ENCODE measurements at places on chromosomes 16 and 17.

DNA sequence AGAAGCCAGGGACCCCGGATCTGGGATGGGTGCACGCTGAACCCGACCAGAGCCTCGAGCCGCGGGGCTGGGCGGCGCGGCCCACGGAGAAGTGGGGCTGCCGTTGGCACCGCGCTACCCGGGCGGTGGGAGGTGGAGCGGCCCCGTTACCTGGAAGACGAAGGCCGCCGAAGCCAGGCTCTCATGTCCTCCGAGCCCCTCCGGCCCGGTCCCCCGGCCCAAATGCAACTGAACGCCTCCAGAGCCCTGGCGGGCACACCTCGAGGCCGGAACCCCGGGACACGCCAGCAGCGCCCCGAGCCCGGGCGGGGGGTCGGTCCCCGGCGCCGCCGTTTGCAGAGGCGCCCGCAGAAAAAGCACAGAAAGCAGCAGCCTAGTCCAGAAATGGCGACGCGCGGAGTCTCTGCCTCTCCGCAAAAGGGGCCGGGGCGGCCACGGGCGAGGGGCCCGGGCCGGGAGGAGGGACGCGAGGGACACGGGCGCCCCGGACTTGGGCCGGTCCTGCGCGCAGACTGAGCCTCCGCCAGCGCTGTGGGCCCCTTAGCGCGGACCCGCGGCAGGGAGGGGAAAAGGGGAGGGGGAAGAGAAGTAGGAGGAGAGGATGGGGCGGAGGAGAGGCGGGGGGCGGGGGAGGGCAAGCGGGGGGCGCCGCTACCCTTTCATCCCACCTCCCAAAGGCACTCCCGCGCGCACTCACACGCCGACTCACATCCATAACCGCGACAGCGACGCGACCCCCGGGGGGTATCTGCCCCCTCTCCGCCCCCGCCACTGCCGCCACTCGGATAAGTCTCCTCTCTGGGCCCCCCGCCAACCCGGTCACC is 1.4 kb downstream of the AXIN2 start:
- no peak for DNase-seq

- DNase-seq = no peak
These were observed 4.8 kb downstream of the IGFALS start for GRCh38 chr16:1788708-1789100.

- DNase-seq = no peak
These were observed 147.8 kb downstream of the MSI2 start for GRCh38 chr17:57404073-57404472.

- DNase-seq = no peak
These were observed 27.9 kb downstream of the CDH11 start for GRCh38 chr16:65094009-65094408.

DNA sequence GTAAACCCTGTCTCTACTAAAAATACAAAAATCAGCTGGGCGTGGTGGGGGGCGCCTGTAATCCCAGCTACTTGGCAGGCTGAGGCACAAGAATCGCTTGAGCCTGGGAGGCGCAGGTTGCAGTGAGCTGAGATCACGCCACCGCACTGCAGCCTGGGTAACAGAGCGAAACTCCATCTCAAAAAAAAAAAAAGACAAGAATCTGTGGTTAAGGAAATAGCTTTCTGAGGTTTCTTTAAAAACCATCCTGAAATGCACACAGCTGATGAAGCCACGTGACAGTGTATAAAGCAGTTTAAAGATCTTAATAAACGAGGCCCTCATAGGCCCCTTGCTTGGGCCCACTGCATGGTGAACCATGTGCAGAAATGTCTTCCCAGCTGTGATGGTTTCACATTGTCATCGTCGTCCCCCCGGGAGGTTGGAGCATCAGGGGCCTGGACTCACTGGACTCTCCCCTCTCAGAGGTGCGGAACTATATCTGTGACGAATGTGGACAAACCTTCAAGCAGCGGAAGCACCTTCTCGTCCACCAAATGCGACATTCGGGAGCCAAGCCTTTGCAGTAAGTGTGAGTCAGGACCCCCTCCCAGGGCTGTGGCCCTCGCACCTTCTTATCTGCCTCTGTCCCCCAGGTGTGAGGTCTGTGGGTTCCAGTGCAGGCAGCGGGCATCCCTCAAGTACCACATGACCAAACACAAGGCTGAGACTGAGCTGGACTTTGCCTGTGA is 16.2 kb downstream of the ZNF276 start:
- no peak for DNase-seq

DNA sequence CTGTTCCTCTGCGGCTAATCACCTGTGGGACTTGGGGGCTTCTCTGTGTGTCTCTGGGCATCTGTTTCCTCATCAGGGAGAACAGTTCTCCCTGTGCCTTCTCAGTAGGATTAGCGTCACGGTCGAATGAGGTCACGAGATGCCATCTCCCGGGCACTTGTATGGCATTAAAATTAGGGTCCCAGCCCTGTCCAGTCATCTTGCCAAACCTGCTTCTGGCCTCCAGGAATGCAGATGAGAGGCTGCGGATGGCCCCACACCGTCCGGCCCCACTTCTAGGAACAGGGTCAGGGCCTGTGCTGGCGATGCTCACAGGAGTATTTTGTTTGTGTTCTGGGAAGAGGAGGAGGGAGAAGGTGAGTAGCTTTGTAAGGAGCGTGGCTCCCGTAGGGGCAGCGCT is 58.5 kb downstream of the OR1D5 start:
- no peak for DNase-seq

DNA sequence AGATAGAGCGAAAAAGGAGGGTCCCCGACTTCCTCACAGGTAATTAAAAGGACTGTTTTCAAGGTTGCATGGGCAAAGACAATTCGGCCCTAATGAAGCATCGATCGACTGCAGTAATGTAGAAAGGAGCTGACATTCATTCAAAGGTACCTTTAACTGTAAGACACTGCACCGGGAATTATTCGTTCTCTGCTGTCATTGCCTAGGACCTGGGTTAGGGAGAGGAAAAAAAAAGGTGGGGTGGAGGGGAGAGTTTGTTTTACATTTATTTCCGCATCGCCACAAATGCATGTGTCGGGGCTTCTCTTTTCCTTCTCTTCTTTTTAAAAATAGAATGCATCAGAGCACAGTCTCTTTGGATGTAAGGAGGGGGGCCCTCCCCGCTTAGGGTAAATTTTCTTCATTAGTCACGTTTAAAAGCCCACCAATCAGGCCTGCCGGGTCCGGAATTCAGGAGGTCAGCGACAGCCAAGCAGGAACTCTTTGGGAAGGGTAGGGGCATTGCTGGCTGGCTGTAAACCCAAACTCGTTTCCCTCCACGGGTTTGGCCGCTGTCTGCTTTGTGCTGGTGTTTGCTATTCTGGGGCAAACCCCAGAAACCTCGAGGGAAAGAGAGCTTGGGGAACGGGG is 496.2 kb upstream of the ZFHX3 start:
- DNase-seq = no peak

GRCh38 chr17:39772987-39773934 is 35.5 kb downstream of the GRB7 start:
- no peak for DNase-seq

DNA sequence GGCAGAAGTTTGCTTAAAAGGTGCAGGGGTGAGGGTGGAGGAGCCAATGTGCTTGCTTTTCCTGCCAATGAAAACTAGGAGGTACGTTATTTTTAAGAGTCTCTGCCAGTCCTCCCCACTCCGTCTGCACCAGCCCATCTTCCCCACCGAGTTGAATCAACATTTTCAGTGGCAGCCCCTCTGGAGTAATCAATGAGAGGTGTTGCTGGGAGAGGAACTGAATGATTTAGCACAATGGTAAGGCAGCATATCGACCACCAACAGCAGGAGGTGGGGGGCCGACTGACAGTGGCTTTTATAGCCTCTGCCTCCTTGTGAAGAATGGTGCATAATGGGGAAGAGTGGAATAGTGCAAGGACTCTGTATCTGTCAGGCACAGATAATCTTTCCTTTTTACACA is 1465.0 kb upstream of the GOT2 start:
- DNase-seq = no peak

Data from esophagus squamous epithelium (tissue), 5 donors.